ENCODE measurements at places on chromosomes 13 and 19.

DNA sequence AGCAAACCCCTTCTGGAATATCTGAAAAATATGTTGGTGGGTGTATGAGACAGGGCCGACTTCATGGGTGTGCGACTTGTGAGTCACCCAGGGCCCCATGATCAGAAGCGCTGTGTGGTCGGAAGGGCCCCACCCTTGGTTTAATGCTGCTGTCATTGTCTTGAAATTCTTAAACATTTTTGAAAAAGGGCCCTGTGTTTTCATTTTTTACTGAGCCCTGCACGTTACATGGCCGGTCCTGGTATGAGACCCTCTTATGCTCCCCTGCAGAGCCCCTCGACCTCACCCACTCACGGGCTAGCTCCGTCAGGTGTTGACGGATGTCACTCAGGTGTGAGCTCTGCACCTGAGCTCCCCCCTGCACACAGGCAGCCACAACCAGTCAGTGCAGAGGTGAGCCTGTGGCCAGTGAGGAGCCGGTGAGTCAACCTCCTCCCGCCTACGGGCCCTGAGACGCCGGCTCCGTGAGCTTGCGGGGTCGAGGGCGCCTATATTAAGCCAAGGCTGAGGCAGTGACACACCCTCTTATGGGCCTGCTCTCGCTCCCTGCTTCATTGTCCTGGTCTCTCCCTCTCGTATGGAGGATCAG, 27.7 kb downstream of the GADD45B start:
- no peak for DNase-seq

GRCh38 chr13:32253911-32254399, 61.2 kb downstream of the ZAR1L start:
- DNase-seq = no peak

DNA sequence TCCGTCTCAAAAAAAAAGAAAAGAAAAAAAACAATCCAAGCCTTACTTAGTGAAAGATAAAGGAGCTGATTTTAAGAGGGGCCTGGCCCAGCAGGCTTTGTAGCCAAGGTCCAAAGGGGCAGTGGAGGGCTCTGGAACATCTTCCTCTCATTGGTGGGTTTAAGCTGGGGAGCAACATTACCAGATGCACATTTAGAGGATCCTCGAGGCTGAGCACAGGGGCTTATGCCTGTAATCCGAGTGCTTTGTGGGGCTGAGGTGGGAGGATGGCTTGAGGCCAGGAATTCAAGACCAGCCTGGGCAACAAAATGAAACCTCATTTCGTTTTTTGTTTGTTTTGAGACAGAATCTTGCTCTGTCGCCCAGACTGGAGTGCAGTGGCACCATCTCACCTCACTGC, 8.0 kb upstream of the TMEM160 start:
- DNase-seq = no peak

- no peak for DNase-seq
Measured at GRCh38 chr13:80727321-80727975, 386.5 kb upstream of the SPRY2 start.

GRCh38 chr19:41861846-41862245, 1.8 kb downstream of the RPS19 start:
- no peak for DNase-seq

- peak; percentile 39 for DNase-seq
Measured at GRCh38 chr19:52542984-52543664, 15.7 kb downstream of the ZNF808 start.

- no peak for DNase-seq
Measured at GRCh38 chr13:95557013-95557412, 4.5 kb downstream of the CLDN10 start.

- DNase-seq = no peak
Measured at GRCh38 chr13:19634256-19634740, 839 bp downstream of the MPHOSPH8 start.

Measured in GF-D8 (cell line).